Chondrocyte (in vitro differentiated cells): ENCODE measurements at places on chromosomes 4 and X. TPM values are rescaled to one million over a fixed set of nuclear protein-coding genes. Genes with fewer than 3 reads are reported as not detected.

DNA sequence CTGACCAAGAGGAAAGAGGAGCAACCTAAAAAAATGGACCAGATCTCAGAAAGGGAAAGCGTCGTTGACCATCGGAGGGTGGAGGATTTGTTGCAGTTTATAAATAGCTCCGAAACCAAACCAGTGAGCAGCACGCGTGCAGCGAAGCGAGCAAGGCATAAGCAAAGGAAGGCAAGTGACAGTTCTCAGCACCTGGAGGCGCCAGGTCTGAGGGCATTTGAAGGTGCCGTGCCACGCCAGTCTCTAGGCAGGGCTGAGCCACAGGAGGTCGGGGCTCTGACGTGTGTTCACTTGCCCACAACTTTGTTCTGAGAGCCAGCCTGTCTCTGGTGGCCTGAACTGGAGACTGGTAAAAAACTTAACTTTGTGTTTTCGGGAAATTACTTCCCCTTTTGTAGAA is 59.7 kb downstream of the TNIP2 start:
- peaks cover 54% of the 10 kb centered on the region for H3K36me3 ChIP-seq
- H3K27me3 ChIP-seq, result no peaks in the 10 kb centered on the region
- no peak overlapping the region for H3K4me3 ChIP-seq
- peaks cover 14% of the 10 kb centered on the region for H3K4me1 ChIP-seq
- H3K27ac ChIP-seq, result peak overlapping the region; percentile 17

DNA sequence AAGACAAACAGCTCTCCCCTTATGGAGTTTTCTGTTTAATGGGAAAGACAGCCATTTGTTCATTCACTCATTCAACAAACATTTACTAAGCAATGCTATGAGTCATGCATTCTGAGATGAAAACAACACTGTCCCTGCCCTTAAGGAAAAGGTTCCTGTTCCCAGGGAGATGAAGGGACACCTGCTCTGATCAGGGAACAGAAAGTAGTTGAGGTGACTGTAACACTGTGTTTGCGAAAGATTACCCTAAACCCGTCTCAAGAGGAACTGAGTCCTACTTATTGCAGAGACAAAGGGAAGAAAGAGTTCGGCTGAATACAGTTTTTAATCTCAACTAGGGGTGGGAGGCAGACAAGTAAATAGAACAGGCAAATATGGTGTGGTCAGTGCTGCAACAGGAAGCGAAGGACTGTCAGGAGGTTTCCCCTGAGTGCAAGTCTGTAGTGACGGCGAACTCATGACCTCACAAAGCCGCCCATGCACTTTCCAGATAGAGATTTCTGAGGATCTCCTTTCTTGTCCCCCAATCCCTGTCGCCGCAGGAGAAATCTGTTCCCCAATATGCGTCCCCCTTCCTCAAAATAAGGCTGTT is 712 bp downstream of the STX18 start:
- H3K27me3 ChIP-seq, result no peaks in the 10 kb centered on the region
- DNase-seq, result no peak
- peak overlapping the region; percentile 96 for H3K4me3 ChIP-seq
- peaks cover 3% of the 10 kb centered on the region for H3K36me3 ChIP-seq

GRCh38 chrX:149313871-149314371 is 191.2 kb downstream of the IDS start:
- H3K27ac ChIP-seq, result peak overlapping the region; percentile 93
- H3K27me3 ChIP-seq, result no peaks in the 10 kb centered on the region
- no peaks in the 10 kb centered on the region for H3K36me3 ChIP-seq
- H3K4me1 ChIP-seq, result peaks cover 24% of the 10 kb centered on the region
- H3K4me3 ChIP-seq, result peak overlapping the region; percentile 57

GRCh38 chr4:29459926-29460325 is 1260.2 kb upstream of the PCDH7 start:
- H3K36me3 ChIP-seq, result no peaks in the 10 kb centered on the region
- H3K4me1 ChIP-seq, result no peaks in the 10 kb centered on the region
- DNase-seq, result no peak
- H3K27me3 ChIP-seq, result no peaks in the 10 kb centered on the region
- no peak overlapping the region for H3K27ac ChIP-seq

DNA sequence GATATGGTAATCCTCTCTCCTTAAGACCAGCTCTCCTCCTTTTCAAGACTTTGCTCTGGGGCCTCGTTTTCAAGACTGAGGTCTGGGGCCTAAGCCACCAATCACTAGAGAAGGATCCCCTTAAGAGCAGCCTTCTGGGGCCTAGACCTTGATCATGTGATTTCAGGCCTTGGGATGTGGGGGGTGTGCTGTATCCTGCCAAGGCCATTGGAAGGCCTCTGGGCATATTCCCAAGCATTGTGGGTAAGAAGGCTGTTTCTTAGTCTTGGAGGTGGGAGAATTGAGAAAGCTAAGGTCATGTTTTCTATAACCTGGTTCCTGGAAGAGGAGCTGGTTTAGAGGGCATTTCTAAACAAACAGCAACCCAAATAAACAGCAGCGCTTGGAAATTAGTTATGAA is 12.1 kb downstream of the TMEM164 start:
- no peak overlapping the region for H3K27ac ChIP-seq
- no peak overlapping the region for H3K4me3 ChIP-seq
- DNase-seq, result no peak
- H3K36me3 ChIP-seq, result no peaks in the 10 kb centered on the region
- no peaks in the 10 kb centered on the region for H3K4me1 ChIP-seq

- peaks cover 4% of the 10 kb centered on the region for H3K4me1 ChIP-seq
- H3K4me3 ChIP-seq, result no peak overlapping the region
- peaks cover 2% of the 10 kb centered on the region for H3K36me3 ChIP-seq
Measured at GRCh38 chr4:54727346-54727745, 69.6 kb downstream of the KIT start.

- DNase-seq, result no peak
- peaks cover 20% of the 10 kb centered on the region for H3K36me3 ChIP-seq
- H3K4me1 ChIP-seq, result peaks cover 28% of the 10 kb centered on the region
- no peak overlapping the region for H3K4me3 ChIP-seq
- no peak overlapping the region for H3K27ac ChIP-seq
- H3K27me3 ChIP-seq, result no peaks in the 10 kb centered on the region
Measured at GRCh38 chr4:340011-340410, 2.4 kb downstream of the ZNF141 start.

- peaks cover 62% of the 10 kb centered on the region for H3K27me3 ChIP-seq
- no peak within 1 kb of the TSS for H3K27ac ChIP-seq
- H3K4me1 ChIP-seq, result peaks cover 11% of the 10 kb centered on the region
- peak; percentile 76 for DNase-seq
- peak within 1 kb of the TSS; percentile 66 for H3K4me3 ChIP-seq
Measured at GRCh38 chr4:4386736-4387392, at the start of gene NSG1. Gene NSG1 (plus strand): TSS chr4:4387102. CDS start chr4:4387630, 528 bp downstream.

DNA sequence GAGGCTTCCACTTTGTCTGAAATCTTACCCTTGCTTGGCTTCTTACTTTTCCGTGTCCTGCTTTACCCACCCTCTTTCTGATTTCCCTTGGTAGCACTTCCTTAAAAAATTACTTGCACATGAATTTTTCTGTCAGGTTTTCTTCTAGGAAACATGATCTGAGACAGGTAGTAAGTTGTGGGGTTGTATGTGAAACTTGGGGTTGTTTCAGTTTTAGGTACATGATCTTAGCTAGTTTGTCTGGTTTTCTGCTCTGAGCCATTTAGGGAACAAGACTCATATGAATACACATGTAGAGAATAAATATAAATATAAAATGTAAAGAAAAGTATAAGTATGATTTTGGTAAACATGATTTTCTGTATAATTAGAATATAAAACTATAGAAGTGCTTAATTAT is 17.4 kb upstream of the ARMCX2 start:
- no peak overlapping the region for H3K27ac ChIP-seq
- no peaks in the 10 kb centered on the region for H3K27me3 ChIP-seq
- H3K4me3 ChIP-seq, result no peak overlapping the region

- peaks cover 14% of the 10 kb centered on the region for H3K27me3 ChIP-seq
- no peaks in the 10 kb centered on the region for H3K36me3 ChIP-seq
- no peak overlapping the region for H3K27ac ChIP-seq
- no peak overlapping the region for H3K4me3 ChIP-seq
Measured at GRCh38 chrX:135408794-135409193, 12.9 kb upstream of the SMIM10L2A start.

GRCh38 chr4:102678695-102679335 is 82.0 kb downstream of the MANBA start:
- no peak overlapping the region for H3K4me3 ChIP-seq
- DNase-seq, result no peak
- H3K27ac ChIP-seq, result no peak overlapping the region
- peaks cover 6% of the 10 kb centered on the region for H3K36me3 ChIP-seq

DNA sequence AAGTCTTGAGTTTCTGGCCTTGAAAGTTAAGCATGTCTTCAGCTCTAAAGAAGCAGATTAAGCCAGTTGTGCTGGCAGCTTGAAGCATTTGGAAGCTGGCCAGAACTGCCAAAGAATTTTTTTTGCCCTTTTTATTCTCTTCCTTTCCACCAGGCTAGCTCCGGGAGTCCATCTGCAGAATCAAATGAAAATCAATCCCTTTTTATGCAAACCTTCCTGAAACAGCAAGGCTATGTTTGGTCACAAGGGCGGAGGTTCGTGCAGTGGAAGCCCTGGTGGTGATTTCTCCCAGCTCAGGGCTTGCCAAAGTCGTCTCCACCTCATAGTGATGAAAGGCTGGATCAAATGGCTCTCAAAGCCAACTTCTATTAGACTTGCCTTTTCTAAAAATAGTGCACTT is 21.6 kb upstream of the C4orf54 start:
- H3K36me3 ChIP-seq, result no peaks in the 10 kb centered on the region
- H3K4me1 ChIP-seq, result no peaks in the 10 kb centered on the region
- H3K27me3 ChIP-seq, result peaks cover 20% of the 10 kb centered on the region
- DNase-seq, result no peak
- no peak overlapping the region for H3K27ac ChIP-seq

GRCh38 chrX:38799995-38800580 is 1.2 kb upstream of the MID1IP1 start:
- no peak for DNase-seq
- peaks cover 43% of the 10 kb centered on the region for H3K4me1 ChIP-seq
- H3K27ac ChIP-seq, result peak overlapping the region; percentile 3
- no peaks in the 10 kb centered on the region for H3K36me3 ChIP-seq

- no peaks in the 10 kb centered on the region for H3K36me3 ChIP-seq
- H3K27me3 ChIP-seq, result peaks cover 13% of the 10 kb centered on the region
- H3K4me1 ChIP-seq, result peaks cover 7% of the 10 kb centered on the region
- no peak within 1 kb of the TSS for H3K27ac ChIP-seq
- no peak for DNase-seq
- peak within 1 kb of the TSS; percentile 63 for H3K4me3 ChIP-seq
Measured at GRCh38 chrX:129654652-129655546, at the start of gene APLN. Gene APLN (minus strand): TSS chrX:129654956. CDS start chrX:129654630, 326 bp downstream.

DNA sequence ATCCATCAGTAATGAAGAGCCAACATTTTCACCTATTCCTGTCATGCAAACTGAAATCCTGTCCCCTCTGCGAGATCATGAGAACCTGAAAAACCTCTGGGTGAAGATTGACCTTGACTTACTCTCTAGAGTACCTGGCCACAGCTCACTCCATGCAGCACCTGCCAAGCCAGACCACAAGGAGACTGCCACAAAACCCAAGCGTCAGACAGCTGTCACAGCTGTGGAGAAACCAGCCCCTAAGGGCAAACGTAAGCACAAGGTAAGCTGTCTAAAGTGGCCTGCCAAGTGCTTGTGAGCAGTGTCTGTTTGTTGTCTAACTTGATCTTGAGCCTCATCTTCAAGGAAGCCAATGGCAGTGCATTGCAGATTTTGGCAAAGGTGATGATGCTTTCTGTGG is 455.9 kb downstream of the AFF2 start:
- H3K36me3 ChIP-seq, result no peaks in the 10 kb centered on the region
- H3K4me1 ChIP-seq, result no peaks in the 10 kb centered on the region
- no peaks in the 10 kb centered on the region for H3K27me3 ChIP-seq
- no peak overlapping the region for H3K4me3 ChIP-seq
- DNase-seq, result no peak

DNA sequence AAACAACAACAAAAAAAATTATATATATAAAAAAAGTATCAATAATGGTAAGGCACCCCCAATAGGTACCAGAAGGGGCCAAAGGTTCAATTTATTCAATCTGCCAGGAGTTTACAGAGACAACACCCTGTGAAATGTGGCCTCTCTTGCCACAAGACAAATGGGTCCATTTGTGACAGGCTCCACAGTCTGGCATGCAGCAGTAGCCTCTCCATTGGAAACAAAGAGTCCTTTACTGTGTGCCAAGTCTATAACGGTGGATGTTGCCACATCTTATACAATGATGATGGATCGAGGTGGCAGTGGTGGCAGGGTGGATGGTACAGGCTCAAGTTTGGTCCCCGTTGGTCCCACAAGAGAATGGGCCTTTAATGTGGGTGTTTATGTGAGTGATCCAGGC is 70.1 kb upstream of the SH3RF1 start:
- no peaks in the 10 kb centered on the region for H3K27me3 ChIP-seq
- H3K36me3 ChIP-seq, result no peaks in the 10 kb centered on the region
- no peak overlapping the region for H3K4me3 ChIP-seq
- H3K4me1 ChIP-seq, result peaks cover 10% of the 10 kb centered on the region

DNA sequence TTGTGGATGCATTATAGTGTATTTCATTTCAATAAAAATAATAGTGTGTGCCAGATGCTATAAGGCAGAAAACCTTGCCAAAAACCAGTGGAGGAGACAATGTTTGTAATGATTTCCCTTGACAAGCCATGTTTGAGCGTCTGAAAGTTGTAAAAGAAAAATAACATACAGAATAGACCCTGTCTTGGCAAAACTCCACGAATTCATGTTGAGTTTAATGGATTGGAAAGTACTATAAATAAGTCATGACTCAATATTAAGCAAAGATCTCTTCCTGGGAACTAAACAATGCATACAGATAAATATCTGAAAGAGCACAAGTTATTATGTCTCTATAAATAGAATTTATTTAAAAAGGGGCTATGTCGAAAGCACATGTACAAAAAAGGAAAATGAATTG is 543.5 kb downstream of the GABRG1 start:
- no peaks in the 10 kb centered on the region for H3K27me3 ChIP-seq
- H3K4me1 ChIP-seq, result no peaks in the 10 kb centered on the region
- H3K4me3 ChIP-seq, result no peak overlapping the region
- H3K27ac ChIP-seq, result no peak overlapping the region
- DNase-seq, result no peak
- no peaks in the 10 kb centered on the region for H3K36me3 ChIP-seq

DNA sequence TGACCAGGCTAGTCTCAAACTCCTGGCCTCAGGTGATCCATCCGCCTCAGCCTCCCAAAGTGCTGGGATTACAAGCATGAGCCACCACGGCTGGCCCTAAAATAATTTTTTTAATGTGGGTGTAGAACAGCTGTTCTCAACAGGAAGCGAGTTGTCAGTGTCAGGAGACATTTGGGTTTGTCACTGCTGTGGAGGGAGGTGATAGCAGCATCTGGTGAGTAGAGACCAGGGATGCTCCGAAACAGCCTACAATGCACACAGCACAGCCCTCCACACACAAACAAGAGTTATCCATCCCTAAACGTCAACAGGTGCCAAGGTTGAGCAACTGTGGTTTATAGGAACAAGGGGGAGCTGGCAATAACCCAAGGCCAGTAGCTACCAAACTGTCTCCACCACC is 243.4 kb upstream of the STS start:
- no peaks in the 10 kb centered on the region for H3K27me3 ChIP-seq
- no peak overlapping the region for H3K27ac ChIP-seq
- H3K4me3 ChIP-seq, result no peak overlapping the region
- H3K36me3 ChIP-seq, result no peaks in the 10 kb centered on the region
- DNase-seq, result no peak
- H3K4me1 ChIP-seq, result no peaks in the 10 kb centered on the region

GRCh38 chr4:56859841-56860240 is 38.3 kb upstream of the SPINK2 start:
- peaks cover 14% of the 10 kb centered on the region for H3K27me3 ChIP-seq
- no peaks in the 10 kb centered on the region for H3K36me3 ChIP-seq
- no peak overlapping the region for H3K27ac ChIP-seq
- H3K4me1 ChIP-seq, result no peaks in the 10 kb centered on the region
- DNase-seq, result no peak
- H3K4me3 ChIP-seq, result no peak overlapping the region

Gene MAGEA6
- not detected in 3 replicates for total RNA-seq

Gene ETDA
- total RNA-seq, result not detected in 3 replicates

Gene BANK1
- total RNA-seq, result 0.65 to 1.8 TPM (median 0.72 TPM) in 3 replicates

Gene RHOXF1
- not detected in 3 replicates for total RNA-seq
